Head of caudate nucleus (tissue), 42 donors: ENCODE measurements at places on chromosomes 11 and 22.

- no peak for DNase-seq
These were observed 15.6 kb downstream of the PISD start for GRCh38 chr22:31646186-31647019.

DNA sequence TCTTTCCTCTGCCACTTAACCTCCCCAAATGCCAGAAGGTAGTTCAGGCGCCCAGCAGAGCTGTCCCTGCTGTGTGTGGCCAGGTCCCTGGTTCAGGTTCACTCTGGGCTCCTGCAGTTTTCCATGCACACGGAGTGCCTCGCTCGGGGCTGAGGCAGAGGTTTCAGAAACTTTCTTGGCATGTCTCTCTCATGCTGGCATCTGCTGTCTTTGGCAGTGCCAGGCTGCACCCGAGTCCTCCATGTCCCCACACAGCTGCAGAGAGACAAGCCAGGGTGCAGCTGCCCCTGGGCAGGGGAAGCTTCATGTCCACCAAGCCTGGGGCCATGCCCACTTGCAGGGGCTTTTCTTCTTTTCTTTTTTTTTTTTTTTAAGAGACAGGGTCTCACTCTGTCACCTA is 7.0 kb upstream of the NEFH start:
- no peak for DNase-seq

DNA sequence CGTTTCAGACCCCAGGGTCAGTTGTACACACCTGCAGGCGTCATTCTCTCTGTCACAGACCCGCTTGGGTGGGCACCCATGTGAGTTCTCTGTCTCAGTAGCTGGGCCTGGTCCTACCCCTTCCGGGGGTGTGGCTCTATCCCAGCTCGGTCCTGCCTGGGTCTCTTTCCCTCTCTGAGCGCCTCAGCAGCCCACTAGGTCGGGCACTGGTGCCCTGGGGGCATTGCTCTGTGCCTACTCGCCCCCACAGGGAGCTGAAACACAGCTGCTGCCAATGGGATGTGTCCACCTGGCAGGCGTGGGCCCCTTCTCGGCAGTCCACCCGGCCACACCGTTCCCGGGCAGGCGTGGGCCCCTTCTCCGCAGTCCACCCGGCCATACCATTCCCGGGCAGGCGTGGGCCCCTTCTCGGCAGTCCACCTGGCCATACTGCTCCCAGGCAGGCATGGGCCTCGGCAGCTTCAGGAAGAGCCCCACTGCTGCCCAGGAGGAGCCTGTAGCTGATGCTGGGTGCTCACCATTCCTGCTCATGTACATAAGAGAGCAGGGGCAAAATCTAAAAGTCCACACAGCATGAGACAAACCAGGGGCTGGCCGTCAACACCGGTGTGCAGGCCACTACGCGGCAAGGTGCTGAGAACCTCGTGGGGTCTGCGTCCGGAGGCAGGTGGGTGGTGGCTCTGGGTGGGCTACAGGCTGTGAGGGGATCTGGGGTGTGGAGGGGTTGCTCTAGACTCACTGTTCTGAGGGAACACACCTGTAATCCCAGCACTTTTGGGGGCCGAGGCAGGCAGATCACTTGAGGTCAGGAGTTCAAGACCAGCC is 12.3 kb downstream of the MLC1 start:
- DNase-seq: no peak

GRCh38 chr11:84566671-84567070 is 1060.5 kb downstream of the DLG2 start:
- no peak for DNase-seq

- DNase-seq: no peak
These were observed 61.3 kb downstream of the TRIM44 start for GRCh38 chr11:35723913-35724312.

GRCh38 chr11:20211691-20212090 is 51.4 kb upstream of the DBX1 start:
- DNase-seq: no peak

DNA sequence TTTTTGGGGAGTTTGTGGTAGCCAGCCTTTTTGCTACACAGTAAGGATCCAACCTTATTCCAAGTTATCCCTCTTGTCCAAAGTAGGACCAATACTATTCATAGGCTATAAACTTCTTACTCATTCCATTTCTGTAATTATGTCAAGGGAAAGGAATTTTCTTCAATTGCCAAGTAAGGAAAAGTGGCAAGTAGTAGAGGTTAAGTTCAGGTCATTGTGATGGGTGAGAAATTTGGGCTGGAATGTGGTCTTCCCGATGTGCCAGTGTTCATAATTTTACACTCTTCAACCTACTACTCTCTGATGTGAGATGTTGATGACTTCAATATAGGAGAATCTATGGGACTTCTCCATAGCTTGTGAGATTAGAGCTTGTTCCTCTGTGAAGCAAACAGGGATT is 648.8 kb downstream of the METTL15 start:
- DNase-seq: no peak

DNA sequence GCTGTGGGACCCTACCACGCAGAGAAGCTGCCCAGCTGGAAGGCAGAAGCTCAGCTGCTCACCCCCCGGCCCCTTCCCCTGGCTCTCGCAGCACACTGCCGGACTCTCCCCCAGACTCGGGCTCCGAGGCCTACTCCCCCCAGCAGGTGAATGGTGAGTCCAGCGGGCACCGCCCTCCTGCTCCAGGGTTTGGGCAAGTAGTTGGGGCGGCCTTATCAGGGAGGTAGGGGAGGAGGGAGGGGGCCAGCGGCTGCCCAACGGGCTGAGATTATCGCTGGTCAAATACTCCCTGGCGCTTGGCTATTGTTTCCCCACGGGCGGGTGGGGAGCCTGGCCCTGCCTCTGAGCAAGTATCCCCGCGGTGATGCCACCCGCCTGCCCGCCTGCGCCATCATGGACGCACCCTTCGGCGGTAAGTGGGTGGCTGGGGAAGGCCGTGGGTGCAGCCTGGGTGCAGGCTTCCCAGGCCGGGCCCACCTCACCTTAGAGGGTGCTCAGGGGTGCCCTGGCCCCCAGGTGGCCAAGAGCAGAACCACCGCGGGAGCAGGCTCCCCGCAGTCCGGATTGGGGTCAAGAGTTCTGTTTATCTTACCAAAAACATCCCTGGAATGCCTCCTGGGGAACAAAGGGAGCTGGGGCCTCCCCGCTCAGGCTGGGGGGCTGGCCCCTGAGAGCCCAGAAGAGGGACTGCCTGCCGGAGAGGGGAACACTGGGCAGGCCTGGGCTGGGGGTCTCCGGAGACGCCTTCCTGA is 16.9 kb downstream of the MYRF start:
- DNase-seq: no peak

DNA sequence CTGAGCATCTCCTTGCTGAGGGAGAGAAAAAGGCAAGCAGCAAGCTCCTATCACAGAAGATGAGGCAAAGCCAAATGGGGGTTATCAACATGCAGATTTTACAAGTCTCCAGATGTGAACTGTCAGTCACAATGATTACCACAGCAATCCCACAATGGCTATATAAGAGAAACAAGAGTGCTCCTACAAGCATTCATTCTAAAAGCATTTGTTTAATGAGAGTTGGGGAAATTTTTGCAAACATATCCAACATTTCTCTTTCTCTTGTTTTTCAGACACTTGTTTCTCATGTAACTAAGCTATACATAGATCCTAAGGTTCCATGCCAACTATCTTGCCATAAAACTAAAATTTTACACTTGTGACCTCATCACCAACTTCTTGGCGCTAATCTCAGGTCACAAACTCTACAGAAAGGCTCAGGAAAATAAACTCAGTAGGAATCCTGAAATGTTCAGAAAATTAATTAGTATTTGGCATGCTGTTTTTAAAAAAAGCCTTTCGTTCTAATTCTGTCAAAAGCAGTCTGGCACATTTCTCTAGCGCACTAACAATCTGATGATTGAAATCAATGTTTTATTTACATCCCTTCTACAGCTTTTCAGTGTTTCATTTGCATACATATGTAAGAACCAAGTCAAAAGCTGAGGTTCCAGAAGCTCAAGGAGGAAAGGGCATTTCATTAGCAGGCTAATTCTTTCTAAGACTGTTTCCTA is 199.5 kb downstream of the TTC28 start:
- no peak for DNase-seq

DNA sequence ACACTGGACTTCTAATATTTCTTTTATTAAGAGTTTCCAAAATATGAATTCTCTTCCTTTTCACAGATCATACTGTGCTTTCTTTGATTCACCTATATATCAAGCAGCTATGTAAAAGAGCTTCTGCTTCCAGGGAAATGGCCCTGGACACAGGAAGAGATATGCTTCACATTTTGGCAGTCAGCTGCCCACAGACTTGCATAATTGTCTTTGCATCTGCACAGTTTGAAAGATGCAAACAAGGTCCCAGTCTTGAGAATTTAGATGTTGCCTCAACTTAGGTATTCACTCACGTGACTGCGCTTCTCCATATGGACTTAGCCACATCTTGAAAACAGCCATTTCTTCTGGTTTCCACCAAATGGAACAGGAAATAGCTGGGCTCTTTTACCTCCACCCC is 92.3 kb upstream of the POU2AF2 start:
- DNase-seq: no peak

DNA sequence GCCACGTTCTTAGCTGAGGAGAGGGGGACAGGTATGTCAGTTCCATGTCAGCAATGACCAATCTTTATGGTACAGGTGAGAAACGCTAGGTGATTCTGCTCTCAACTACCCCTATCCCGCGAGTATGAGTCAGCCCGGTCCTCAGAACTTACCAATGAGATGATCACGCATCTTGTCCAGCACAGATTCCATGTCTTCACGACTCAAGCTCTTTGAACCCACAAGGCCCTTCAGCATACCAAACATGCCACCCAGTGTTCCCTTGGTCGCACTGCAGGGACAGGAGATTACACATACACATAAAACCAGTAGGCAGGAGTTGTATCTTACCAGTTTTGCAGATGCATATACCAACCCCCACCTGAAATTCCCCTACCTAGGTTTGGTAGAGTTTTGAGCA is 2.9 kb downstream of the SRPRA start:
- DNase-seq: no peak

DNA sequence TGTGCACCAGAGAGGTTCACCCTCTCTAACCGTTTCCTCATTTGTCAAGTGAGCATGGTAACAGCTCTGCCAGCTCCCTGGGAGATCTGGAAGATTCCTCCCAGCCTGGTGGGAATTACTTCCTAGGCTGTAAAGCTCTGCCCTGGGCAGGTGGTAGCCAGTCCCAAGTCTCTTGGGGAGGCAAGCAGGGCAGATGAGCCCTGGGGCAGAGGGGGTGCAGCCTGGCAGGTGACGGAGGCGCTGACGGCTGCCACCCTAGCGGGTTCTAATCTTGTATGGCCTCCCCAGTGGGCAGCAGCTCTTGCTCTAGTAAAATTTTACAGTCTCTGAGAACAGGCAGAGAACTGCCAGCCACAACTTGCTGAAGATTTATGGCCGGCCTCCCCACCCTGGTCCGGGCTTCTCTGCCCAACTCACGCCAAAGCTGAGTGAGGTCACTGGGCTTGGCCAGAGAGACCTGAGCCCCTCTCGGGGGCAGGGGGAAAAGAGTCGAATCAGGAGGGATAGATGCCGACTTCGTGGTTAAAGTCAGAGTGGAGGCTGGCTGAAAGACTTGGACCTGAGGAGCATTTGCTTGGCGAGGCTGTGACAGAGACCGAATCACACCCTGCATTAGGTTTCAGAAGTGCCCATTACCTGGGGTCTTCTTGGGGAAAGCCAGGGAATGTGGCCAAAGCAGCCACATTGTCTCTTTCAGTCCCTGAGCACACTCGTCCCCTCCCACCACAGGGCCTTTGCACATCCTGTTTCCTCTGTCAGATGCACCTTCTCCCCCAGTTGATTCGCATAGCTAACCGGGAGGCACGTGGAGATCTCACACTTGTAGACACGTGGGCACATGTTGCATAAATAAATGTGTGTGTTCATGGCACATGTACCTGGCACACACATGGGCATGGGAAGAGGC is 188.2 kb downstream of the MN1 start:
- DNase-seq: no peak

DNA sequence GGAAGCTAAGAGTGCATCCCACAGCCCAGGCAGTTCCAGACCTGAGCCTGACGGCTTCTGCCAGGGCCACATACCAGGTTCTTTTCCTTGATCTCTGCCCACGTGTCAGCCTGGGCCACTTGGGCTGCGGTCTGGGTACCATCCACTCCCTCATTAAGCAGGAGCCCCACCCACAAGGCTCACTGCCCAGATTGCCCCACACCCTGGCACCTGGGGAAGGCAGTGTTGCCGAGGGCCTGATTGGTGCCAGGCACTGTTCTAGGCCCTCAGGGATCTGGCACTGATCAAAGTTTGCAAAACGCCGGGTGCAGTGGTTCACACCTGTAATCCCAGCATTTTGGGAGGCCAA is 15.4 kb downstream of the GGA1 start:
- no peak for DNase-seq

DNA sequence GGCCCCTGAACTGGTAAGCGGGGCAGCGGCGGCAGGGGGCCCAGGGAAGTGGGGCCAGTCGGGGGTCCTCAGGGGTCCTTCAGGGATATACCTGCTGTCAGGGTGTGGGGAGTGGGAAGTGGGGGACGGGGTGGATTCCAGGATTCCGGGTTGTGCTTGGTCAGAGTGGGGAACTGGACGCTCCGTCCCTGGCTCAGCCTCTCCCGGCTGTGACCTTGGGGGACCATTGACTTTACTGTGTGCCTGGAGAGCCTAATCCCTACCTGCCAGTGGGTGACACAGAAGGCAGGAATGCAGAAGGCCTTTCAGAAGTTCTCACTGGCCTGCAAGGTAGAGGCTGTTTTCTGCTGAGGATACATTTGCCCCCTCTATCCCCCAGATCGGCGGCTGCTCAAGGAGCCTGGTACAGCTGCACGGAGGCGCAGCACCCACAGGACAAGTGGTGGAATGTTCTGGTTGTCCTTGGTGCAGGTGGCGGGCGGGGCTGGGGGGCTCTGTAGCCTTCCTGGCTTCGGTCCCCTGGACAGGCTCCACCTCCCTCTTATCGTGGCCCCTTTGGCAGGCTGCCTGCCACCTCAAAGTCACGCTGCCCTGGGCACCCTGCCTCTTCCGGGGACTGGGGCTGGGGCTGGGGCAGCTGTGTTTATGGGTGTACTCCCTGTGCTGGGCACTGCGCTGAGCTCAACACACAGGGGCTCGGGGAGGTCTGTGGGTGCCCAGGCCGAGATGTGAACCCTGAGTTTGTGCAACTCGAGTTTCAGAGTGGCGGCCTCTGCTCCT is 18.4 kb downstream of the KCNQ1 start:
- no peak for DNase-seq

- DNase-seq: no peak
These were observed 226.9 kb downstream of the OPCML start for GRCh38 chr11:133305208-133305956.

GRCh38 chr11:56624661-56625110 is 10.0 kb upstream of the OR5M1 start:
- peak; percentile 61 for DNase-seq

- DNase-seq: no peak
These were observed 6.6 kb upstream of the FLI1 start for GRCh38 chr11:128687321-128687720.

- no peak for DNase-seq
These were observed 18.5 kb upstream of the ARHGAP20 start for GRCh38 chr11:110730773-110731172.
